Osteoblast (primary cell): ENCODE measurements at places on chromosomes 4 and X. TPM values are rescaled to one million over a fixed set of nuclear protein-coding genes. Genes with fewer than 3 reads are reported as not detected.

The LIAS gene
- 8.7 and 11.2 TPM in 2 replicates for total RNA-seq

The SYTL4 gene
- total RNA-seq: 2.9 TPM in 2 replicates

The SOWAHB gene
- under 0.01 TPM in 2 replicates for total RNA-seq

The HPSE gene
- total RNA-seq: 0.29 and 0.36 TPM in 2 replicates

The TMPRSS11D gene
- total RNA-seq: not detected in 2 replicates

The MAGEA2 gene
- total RNA-seq: not detected in 2 replicates

The CENPC gene
- 19.9 and 23.3 TPM in 2 replicates for total RNA-seq

The TEX11 gene
- total RNA-seq: not detected in 2 replicates

The ENAM gene
- total RNA-seq: not detected in 2 replicates

The HNRNPH2 gene
- total RNA-seq: 66.0 and 70.2 TPM in 2 replicates

The GLUD2 gene
- 1.2 and 1.8 TPM in 2 replicates for total RNA-seq
